CD4-positive, CD25-positive, alpha-beta regulatory T cell (primary cell): ENCODE measurements at places on chromosomes 7 and 10. TPM values are rescaled to one million over a fixed set of nuclear protein-coding genes. Genes with fewer than 3 reads are reported as not detected.

FOXP2 gene
- polyA plus RNA-seq: not detected

PNLIPRP1 gene
- not detected for polyA plus RNA-seq

LMOD2 gene
- polyA plus RNA-seq: 0.15 TPM

PNLIPRP2 gene
- not detected for polyA plus RNA-seq

SPDYE5 gene
- not detected for polyA plus RNA-seq

LRRC61 gene
- 25.8 TPM for polyA plus RNA-seq

OPN4 gene
- polyA plus RNA-seq: not detected

PIP gene
- polyA plus RNA-seq: not detected

DPYSL4 gene
- polyA plus RNA-seq: not detected

ADCYAP1R1 gene
- polyA plus RNA-seq: not detected

OPALIN gene
- polyA plus RNA-seq: not detected

DNAJB12 gene
- 17.8 TPM for polyA plus RNA-seq

TFEC gene
- polyA plus RNA-seq: not detected

SPDYE2 gene
- 0.63 TPM for polyA plus RNA-seq

DDIT4 gene
- 123 TPM for polyA plus RNA-seq

CALCR gene
- polyA plus RNA-seq: not detected

TWIST1 gene
- not detected for polyA plus RNA-seq

HOXA3 gene
- 0.13 TPM for polyA plus RNA-seq

CALY gene
- polyA plus RNA-seq: 0.95 TPM

ELMO1 gene
- 56.0 TPM for polyA plus RNA-seq

VSIR gene
- polyA plus RNA-seq: 258 TPM

COL13A1 gene
- not detected for polyA plus RNA-seq

SUN3 gene
- not detected for polyA plus RNA-seq

IFIT1 gene
- 15.9 TPM for polyA plus RNA-seq

HOGA1 gene
- polyA plus RNA-seq: not detected

KNDC1 gene
- not detected for polyA plus RNA-seq

ATOH7 gene
- polyA plus RNA-seq: not detected

ERVW-1 gene
- not detected for polyA plus RNA-seq

AGBL3 gene
- 0.79 TPM for polyA plus RNA-seq
